ENCODE measurements at places on chromosomes 7 and 10.
A peak's percentile ranks its signal among the peaks of the same experiment; 100 is the strongest.

GRCh38 chr7:31051598-31052486 lies at the start of gene ADCYAP1R1:
Gene ADCYAP1R1, plus strand, starts transcription at chr7:31052308. Its CDS starts 10,957 bp downstream, at chr7:31063265.
- DNase-seq: no peak

GRCh38 chr7:5396999-5397663 lies 26.5 kb downstream of the TNRC18 start:
- peak; percentile 96 for DNase-seq

DNA sequence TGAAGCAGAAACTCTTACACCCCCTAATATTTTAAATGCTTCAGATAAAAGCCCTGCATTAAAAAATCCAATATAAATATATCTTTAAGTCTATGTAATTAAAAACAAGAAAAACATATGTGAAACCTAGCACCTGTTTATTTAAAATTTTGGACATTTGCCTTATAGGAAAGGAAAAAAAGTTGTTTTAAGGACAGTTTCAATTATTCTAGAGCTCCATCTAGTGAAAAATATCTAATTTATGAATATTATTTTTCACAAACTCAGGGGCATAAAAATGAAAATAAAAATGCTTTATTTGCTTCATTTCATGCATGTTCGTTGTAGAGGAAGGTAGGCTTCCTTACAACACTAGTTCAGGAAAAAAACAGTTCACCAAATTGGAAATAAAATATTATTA lies 26.1 kb downstream of the ENKUR start:
- no peak for DNase-seq

- DNase-seq: no peak
Observed at GRCh38 chr7:137421366-137421765, 77.8 kb upstream of the PTN start.

- no peak for DNase-seq
Observed at GRCh38 chr7:74306730-74307469, 17.7 kb downstream of the CLIP2 start.

- DNase-seq: no peak
Observed at GRCh38 chr7:22420973-22421635, 64.2 kb upstream of the RAPGEF5 start.

- DNase-seq: no peak
Observed at GRCh38 chr10:777913-778479, 88.5 kb upstream of the DIP2C start.

GRCh38 chr7:51634025-51634424 lies 317.4 kb upstream of the COBL start:
- no peak for DNase-seq

DNA sequence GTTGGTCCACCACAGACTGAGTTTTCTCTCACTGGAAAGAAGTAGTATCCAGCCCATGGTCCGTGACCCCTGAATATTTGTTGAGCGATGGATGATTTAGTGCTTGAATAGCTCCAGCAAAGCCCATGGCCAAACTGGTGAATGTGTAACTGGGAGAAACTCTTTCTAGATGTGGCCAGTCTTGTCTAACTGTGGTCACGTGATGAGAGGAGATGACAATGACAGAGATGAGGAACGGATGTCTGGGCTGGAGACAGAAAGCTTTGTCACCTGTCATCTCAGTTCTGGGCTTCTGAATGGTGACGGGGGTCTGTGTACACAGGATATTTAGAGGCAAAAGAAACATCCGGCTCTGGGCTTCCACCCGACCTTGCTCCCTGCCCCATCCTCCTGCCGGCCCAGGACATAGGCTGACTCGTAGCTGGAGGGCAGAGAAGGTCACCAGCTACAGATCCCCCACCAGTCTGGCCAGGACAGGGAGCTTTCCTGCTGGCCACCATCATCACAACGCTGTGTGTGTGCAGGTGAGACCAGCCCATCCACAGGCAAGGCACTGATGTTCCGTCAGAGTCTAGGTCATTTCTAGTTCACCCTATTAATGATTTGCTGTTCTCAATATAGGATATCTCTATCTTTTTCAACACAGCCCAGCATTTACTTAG lies 152.5 kb upstream of the TNS3 start:
- DNase-seq: no peak

- no peak for DNase-seq
Observed at GRCh38 chr10:125035136-125035535, 93.2 kb downstream of the ZRANB1 start.

DNA sequence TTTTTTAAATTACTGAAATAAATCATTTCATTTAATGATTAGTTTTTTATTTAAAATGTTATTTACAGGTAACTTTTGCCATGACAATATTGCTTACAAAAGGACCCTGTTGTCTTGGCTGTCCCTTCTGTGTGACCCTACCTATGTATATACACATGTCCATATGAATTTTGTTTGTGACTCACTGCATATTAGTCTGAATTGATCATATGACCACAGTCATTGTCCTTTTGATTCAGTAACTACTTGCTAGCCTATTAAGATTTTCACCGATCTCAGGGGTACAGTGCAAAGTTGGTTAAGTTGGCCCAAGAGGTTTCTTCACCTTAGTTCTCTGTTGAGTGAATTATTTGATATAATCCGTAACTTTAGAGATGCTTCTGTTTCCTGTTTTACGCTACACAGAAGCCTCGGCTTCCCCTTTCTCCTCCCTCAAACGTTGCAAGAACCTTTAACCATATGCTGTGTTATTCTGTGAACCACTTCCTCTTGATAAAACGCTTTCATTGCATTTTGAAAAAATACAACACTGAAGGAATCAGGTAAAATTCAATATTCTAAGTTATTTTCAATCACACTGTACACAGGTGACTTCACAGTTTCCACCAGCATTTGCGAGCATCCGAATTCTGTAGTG lies 43.9 kb downstream of the APBB1IP start:
- no peak for DNase-seq

GRCh38 chr10:86411281-86411841 lies 44.8 kb upstream of the GRID1 start:
- peak; percentile 87 for DNase-seq

DNA sequence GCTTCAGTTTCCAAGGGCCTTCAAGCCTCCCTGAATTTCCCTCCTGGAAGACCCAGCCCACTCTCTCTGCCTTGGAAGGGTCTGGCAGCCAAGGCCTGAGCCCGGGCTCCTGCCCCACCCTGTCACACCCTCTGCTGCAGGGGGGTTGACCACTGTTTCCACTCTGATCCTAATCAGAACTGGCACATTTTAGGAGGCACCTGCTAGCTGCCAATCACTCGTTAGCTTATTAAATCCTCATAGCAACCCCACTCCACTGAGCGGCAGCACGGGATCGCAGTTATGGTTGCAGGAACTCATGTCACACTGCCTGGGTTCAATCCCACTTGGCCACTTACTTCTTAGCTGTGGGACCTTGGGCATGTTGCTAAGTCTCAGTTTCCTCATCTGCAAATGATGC lies 12.9 kb downstream of the HSPB1 start:
- no peak for DNase-seq

DNA sequence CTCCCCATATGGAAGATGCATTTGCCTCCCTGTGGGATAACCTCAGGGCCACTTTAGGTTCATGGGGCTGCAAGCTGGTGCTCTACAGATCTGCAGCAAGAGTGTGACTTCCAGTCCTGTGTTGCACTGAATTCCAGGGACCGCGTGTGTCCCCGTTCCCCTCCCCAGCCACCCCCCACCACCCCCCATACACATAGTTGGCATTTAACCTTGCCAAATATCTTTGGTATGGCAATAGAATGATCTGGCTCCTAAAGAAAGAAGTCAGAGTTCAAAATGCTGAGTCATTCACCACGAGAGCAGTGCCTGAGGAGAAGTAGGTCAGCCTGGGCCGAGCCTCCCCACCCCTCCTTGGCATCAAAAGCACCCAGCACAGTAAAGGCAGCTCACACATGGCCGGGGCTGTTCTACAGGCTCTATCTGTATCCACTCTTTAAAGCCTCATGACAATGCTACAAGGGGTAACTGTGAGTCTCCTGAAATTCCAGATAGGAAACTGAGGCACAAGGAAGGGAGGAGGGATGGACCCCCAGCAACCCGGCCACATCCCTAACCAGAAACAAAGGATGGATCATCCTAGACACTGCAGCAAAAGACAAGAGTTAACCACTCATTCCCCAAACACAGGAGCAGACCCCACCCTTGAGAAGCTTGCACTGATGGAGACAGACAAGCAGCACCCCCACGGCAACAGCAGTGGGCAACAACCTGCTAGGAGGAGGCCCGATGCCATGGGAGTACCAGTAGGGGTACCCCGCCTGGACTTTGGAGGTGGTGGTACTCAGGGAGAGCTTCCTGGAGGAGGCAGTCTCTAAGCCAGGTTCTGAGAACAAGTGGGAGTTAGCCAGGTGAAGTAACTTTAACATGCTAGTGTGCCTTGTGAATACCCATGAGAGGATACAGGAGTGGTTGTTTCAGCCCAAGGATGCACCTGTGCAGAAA lies 70.3 kb upstream of the NANOS1 start:
- no peak for DNase-seq

GRCh38 chr10:67259319-67259929 lies 333.6 kb downstream of the LRRTM3 start:
- no peak for DNase-seq

- DNase-seq: no peak
Observed at GRCh38 chr10:75548356-75548755, 116.9 kb downstream of the LRMDA start.

GRCh38 chr7:33636359-33636758 lies 269.0 kb upstream of the BMPER start:
- no peak for DNase-seq

- no peak for DNase-seq
Observed at GRCh38 chr10:80457554-80458262, 3.6 kb downstream of the TSPAN14 start.

DNA sequence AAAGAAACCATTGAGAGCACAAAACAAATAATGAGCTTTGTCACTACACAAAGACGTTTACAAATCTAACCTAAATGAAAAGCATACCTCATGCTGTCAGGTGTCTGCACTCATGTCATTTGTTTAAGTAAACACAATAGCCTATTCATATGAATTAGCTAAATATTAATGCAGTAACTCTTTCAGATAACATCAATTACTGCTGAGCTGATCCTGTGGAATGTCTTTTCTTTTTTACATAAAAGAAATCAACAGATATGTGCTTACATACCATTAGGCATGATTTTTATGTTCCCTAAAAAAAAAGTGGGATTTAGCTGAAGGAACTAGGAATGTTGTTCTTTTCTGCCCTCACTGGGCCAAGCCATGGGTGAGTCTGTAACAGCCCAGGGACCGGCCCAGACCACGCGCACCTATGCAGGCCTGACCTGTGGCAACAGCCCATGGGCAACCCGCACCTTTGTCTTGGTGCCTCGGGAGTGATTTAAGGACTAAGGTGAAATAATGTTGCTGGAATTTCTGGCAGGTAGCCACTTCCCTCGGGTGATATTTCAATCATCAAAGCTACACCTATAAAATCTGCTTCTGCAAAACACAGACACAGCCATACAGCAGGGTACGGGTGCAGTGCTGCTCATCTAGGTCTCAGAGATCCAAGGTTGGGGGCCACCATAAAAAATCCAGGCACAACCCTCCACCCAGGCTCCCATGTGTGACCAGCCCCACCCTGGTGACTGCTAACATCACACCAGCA lies 44.6 kb downstream of the FGFR2 start:
- no peak for DNase-seq

DNA sequence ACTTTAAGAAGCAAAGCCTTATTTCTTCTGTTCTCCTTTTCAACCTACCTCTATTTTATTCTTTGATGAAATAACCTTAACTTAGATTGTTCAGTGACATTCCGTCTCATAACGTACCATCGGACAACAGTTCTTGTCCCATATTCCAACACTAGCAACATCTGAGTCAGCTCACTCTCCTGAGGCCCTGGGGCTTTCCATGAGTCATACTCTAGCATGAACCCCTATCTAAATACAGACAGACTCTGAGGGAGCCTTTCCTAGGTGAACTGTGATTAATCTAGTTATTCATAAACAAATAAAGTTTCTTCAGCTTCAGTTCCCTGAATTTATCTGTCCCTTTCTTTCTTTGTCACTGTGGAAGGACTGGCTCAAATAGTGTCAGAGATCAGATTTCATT lies 168.7 kb upstream of the LYZL1 start:
- no peak for DNase-seq

DNA sequence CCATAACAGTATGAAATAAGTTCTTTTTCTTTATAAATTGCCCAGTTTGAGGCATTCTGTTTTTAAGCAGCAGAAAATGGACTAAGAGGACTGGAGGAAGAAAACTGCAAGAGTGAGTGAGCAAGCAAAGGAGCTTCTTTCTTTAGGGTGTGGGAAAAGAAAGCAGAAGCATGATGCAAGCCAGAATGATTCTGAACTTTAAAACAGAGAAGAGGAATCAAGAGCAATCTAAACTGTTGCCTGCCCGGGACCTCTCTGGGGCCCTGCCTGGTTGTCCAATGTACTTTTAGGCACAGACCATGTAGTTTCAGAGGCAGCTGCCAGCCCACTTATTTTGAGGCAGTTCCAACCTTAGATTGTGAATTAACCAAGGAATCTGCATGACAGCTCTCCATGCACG lies 186.3 kb downstream of the PLPP4 start:
- no peak for DNase-seq

- DNase-seq: no peak
Observed at GRCh38 chr10:48507494-48507893, 97.4 kb downstream of the ARHGAP22 start.

DNA sequence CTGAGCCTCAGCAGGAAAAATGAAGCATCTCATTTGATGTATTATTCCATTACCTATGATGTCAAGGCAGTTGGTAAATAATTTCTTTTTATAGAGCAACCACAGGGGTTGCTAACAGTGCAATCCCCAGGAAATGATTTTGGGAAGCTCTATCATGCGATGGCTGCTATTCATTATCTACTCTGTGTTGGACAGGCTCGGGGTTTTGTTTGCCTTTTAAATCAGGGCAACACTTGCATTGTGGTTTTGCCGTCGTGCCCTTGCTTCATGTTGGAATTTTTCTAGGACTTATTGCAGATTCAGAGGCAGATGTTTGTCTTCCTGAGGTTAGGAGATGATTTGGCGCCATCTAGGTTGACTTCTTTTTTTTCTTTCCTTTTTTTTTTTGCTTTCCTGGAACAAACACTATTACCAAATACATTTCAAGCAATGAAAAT lies 128.4 kb downstream of the BICC1 start:
- no peak for DNase-seq

DNA sequence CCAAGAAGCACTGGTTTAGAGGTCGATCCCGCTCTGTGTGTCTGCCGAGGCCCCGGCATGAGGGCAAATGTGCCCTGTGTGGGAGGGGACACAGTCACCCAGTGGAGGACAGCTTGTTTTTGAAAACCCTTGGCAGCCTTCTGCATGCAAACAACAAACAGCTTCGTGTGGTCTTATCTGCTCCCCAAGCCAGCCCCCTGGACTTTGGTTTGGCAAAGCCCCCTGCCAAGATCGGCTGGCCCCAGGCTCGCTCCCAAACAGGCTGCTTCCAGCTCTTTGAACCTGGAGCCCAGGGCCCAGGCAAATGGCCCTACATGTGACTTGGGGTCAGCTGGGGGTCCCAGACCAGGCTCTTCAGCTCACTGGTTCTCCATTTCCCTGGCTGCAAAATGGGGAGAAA lies 2.9 kb downstream of the ELN start:
- no peak for DNase-seq

- DNase-seq: no peak
Observed at GRCh38 chr10:5752301-5752871, 60.8 kb downstream of the GDI2 start.
